DMS153 (cell line): ENCODE measurements at places on chromosomes 4 and X.

DNA sequence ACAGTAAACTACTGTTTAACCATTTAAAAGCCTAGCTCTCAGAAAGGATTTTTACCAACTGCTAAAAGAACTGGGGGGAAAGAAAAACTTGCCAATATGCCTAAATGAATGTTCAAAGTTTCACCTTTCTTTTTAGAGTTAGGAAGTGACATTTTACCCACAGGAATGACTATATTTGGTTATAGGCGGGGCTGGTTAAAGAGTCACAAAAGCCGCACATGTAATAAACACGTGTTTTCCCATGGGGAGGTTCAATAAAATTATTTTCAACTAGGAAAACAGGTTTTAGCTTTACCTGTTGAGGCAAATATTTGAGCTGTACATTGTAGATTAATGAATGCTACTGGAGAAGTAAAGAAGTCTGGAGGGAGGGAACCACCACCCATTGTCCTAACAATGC lies 41.6 kb upstream of the UGDH start:
- DNase-seq = no peak

- DNase-seq = no peak
Measured at GRCh38 chr4:158847535-158847934, 78.7 kb downstream of the FNIP2 start.

GRCh38 chr4:82733636-82734035 lies 65.0 kb downstream of the SCD5 start:
- no peak for DNase-seq

GRCh38 chrX:13093529-13094140 lies 49.2 kb upstream of the FAM9C start:
- DNase-seq = no peak

- no peak for DNase-seq
Measured at GRCh38 chr4:72410158-72410557, 158.9 kb downstream of the ADAMTS3 start.

GRCh38 chr4:89511776-89512175 lies 204.2 kb upstream of the GPRIN3 start:
- no peak for DNase-seq

- DNase-seq = no peak
Measured at GRCh38 chrX:116198810-116199209, 28.3 kb downstream of the AGTR2 start.

DNA sequence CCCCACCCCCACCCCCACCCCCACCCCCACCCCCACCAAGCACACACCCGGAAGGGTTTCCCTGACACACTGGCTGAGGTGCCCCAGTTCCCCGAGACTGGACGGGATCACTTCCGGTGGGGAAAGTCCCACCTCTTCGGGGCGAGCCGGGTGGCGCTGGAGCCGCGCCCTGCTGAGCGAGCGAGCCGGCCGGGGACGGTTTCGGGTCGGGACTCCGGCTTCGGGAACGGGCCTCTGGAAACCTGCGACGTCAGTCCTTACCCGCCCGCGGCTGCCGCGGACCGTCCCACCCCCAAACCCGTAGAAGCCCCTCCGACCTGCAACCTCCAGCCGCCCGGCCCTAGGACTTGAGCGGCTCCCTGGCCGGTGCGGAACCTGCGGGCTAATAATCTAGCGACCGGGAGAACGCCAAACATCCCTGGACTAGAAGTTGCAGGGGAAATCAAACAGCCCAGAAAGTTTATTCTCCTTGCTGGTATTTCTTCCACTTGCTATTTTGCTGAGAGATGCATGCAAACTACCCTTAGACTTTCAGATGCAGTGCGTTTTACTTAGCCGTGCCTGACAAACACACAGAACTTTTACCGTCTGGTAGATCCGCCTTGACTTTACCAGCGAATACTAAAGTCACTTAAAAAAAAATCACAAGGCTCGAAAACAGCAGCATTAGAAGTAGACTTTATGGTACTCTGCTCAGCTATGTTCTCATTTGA lies 991 bp downstream of the RAP2C start:
- peak; percentile 79 for DNase-seq

GRCh38 chrX:10526451-10526850 lies 93.9 kb downstream of the MID1 start:
- no peak for DNase-seq

DNA sequence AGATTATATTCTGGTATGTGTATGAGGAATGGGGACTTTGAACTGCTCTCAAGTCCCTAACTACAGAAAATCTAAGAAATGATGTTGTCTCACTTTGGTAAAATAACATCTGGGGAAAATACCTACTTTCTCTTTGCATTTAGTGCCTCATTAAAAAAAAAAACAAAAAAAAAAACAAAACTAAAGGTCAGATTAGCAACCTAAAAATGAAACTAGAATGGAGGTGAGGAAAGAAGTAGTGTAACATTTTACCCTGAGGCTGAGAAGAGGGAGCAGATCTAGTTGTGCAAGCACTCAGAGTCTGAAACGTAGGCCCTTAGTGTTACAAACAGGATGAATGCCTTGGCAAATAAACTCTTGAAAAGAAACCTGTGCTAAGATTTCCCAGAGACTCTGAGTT lies 56.0 kb downstream of the VGLL1 start:
- no peak for DNase-seq

DNA sequence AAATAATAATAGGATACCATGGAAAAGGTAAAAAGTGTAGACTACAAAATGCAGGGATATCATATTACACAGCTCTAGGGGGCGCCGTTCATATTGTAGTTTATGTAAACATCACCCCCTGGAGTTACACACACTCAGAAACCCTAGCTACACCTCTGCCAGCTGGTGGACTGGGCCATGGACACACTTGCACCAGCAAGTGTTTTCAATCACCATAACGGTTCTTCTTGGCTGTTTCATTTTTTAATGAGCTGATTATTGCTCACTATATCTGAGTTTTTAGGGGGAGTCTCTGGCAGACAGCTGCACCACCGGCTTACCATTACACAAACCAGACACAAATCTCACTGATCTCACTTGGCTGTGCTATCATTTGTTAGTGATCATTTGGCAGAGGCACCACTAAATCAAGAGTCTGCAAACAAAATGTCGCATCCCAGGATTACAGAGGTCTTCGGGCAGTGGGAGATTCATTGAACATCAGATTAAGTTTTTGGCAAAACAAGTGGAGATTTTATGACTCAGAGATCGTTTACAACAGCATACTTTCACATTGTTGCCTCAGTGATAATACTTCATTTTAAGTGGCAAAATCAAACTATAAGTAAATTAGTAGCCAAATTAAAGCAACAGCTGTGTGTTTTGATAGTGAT lies 185.7 kb downstream of the UNC5C start:
- no peak for DNase-seq

- DNase-seq = no peak
Measured at GRCh38 chr4:65831828-65832227, 161.5 kb upstream of the EPHA5 start.

GRCh38 chr4:63460075-63460474 lies 949.2 kb downstream of the TECRL start:
- DNase-seq = no peak

DNA sequence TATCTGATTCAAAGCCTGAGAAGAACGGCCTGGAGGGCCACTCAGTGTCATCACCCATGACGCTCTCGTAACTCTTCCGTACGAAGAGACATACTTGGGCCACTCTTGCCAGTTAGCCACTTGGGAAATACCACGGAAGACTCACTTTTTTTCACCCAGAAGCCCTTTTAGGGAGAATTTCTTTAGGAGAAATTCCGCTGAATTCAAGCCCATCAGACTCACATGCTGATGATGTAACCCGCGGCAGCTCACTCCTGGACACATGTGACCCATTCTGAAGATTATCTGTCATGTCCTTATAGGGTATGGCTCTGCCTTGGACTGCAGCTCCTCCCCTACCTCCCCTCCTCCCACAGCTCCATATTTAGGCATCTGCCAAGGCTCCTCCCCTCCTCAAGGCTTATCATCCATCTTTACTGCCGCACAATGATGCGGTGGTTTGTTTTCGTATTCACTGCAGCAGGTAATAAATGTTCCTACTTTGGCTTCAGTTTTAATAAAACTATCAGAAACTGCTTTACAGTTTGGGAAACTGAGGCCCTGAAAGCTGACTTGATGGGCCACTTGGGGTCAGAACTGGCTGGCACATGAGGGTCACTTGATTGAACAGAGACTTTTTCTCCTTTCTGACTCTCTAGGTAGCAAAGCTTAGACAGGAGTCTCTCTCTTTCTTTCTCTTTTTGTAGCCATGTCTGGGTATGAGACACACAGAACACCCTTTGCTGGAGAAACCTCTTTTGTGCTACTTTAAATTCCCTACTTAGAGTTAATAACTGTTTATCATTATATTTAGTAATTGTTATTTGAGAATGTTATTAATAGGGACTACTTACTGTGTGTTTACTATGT lies 42.1 kb downstream of the RHOH start:
- no peak for DNase-seq

DNA sequence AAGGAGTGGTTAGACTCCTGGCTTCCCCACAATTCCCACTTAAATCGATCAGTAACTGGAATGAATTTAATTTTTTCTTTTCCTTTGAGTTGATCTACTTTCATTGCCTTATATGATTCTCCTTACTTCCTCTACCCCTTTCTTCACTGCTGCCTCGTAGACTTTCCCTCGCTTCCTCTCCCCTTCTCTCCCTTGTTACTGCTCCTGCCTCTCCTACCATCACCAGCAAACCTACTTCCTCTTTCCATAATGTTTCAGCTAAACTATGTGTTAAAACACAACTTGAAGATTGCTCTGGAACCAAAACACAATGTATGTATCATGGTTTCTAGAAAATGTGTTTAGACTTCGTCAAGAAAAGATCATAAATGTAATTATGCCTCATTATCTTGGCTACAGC lies 132.0 kb upstream of the TET2 start:
- no peak for DNase-seq

GRCh38 chr4:183770906-183771305 lies 111.8 kb downstream of the TRAPPC11 start:
- DNase-seq = peak; percentile 40

GRCh38 chr4:51909236-51909703 lies 66.3 kb downstream of the DCUN1D4 start:
- no peak for DNase-seq

- DNase-seq = no peak
Measured at GRCh38 chrX:101287402-101287801, 3.7 kb downstream of the TAF7L start.

- DNase-seq = no peak
Measured at GRCh38 chr4:185955151-185955770, 113.7 kb upstream of the TLR3 start.

GRCh38 chr4:129323658-129324057 lies 227.7 kb downstream of the C4orf33 start:
- DNase-seq = peak; percentile 75

DNA sequence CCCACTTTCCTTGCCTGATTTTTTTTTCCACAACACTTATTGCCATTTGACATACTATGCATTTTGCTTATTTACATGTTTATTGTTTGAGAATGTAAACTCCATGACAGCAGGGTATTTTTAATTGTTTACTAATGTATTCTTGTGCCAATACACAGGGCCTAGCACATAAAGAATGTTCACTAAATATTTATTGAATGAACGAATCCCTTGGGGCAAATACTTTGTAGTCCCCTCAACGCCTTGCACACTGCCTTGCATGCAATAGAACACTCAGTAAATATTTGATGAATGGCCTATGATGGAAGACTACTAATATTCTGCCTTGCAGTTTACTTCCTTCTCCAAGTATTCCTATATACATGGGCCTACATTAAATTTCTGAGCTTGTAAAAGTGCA lies 1.4 kb upstream of the PRPS1 start:
- DNase-seq = no peak

GRCh38 chrX:22081475-22082092 lies 49.5 kb downstream of the PHEX start:
- DNase-seq = no peak

- no peak for DNase-seq
Measured at GRCh38 chr4:8000721-8001491, 61.2 kb upstream of the AFAP1 start.

DNA sequence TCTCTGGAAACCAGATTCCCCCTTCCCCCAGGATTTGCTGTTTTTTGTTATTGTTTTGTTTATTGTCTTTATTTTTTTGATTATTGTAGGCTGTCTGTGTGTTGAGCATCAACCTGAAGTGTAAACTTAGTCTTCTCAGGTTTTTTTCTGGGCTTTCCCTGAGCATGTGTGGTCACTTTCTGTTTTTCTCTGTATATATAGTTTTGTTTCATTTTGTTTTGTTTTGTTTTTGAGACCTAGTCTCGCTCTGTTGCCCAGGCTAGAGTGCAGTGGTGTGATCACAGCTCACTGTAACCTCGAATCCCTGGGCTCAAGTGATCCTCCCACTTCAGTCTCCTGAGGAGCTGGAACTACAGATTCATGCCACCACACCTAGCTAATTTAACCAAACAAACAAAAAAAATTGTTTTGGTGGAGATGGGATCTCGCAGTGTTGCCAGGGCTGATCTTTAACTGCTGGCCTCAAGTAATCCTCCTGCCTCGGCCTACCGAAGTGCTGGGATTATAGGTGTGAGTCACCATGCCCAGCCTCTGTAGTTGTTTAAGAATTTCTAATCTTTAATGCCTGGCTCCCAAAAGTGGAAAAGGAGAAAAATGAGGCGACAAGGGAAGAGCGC lies 9.1 kb downstream of the IL13RA1 start:
- DNase-seq = no peak

DNA sequence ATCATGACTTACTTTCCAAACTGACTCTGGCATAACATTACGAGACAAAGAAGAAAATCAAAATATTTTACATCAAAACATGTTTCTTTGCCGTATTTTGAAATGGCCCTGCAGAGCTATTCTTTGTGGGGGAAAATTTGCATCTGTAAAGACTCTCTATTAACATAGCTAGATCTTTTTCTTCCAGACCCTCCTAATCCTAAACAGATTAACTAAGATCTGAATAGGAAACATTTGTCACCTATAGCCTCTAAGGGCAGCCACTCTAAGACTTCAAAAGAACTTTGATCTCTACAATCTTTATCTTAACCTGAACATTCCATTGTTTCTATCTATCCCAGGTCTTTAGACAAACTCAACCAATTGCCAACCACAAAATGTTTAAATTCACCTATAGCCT lies 176.6 kb upstream of the CENPE start:
- no peak for DNase-seq

GRCh38 chr4:149896432-149896831 lies 80.8 kb upstream of the IQCM start:
- no peak for DNase-seq
